ENCODE measurements at places on chromosomes 1 and 21. TPM values are rescaled to one million over a fixed set of nuclear protein-coding genes. Genes with fewer than 3 reads are reported as not detected.

Gene CLIC4
- 84.0 TPM for polyA plus RNA-seq

Gene HES4
- polyA plus RNA-seq: 7.9 TPM

Gene ADAMTS5
- 0.32 TPM for polyA plus RNA-seq

Gene GJC2
- 0.23 TPM for polyA plus RNA-seq

Gene C1orf185
- polyA plus RNA-seq: not detected
